CD14-positive monocyte (primary cell): ENCODE measurements at places on chromosomes 4 and X. TPM values are rescaled to one million over a fixed set of nuclear protein-coding genes. Genes with fewer than 3 reads are reported as not detected.

Gene PABPC5
- polyA plus RNA-seq: not detected

Gene SOX3
- polyA plus RNA-seq: not detected in 2 replicates

Gene ABLIM2
- polyA plus RNA-seq: 0.21 and 0.38 TPM in 2 replicates

Gene SORCS2
- polyA plus RNA-seq: 0.46 TPM

Gene TCEAL6
- polyA plus RNA-seq: not detected in 2 replicates

Gene HERC6
- polyA plus RNA-seq: 9.4 TPM

Gene MAGEB2
- not detected in 2 replicates for polyA plus RNA-seq

Gene CD99
- polyA plus RNA-seq: 184 TPM

Gene PWWP3B
- not detected for polyA plus RNA-seq

Gene LPAR4
- not detected for polyA plus RNA-seq

Gene HTR2C
- polyA plus RNA-seq: not detected

Gene LCORL
- 19.1 TPM for polyA plus RNA-seq

Gene PPARGC1A
- polyA plus RNA-seq: 1.1 TPM

Gene MAGED4B
- polyA plus RNA-seq: not detected

Gene AGTR2
- polyA plus RNA-seq: not detected

Gene ABHD18
- polyA plus RNA-seq: 9.5 TPM

Gene ATP2B3
- 0.01 TPM in 1 of 2 replicates, not detected in the other for polyA plus RNA-seq

Gene TGIF2LX
- polyA plus RNA-seq: not detected

Gene ZNF718
- 0.93 and 1.9 TPM in 2 replicates for polyA plus RNA-seq

Gene RASSF6
- polyA plus RNA-seq: not detected in 2 replicates

Gene PGRMC1
- polyA plus RNA-seq: 39.4 TPM

Gene FBXL5
- 87.0 and 172 TPM in 2 replicates for polyA plus RNA-seq

Gene SPOCK3
- polyA plus RNA-seq: 0.31 and 0.39 TPM in 2 replicates

Gene CT45A3
- not detected for polyA plus RNA-seq

Gene ZMAT1
- polyA plus RNA-seq: 0.56 TPM

Gene BANK1
- 2.6 TPM for polyA plus RNA-seq

Gene FRAS1
- polyA plus RNA-seq: not detected in 2 replicates

Gene WNK3
- not detected in 2 replicates for polyA plus RNA-seq

Gene PNMA6A
- polyA plus RNA-seq: 0.04 and 0.15 TPM in 2 replicates

Gene ARHGEF38
- polyA plus RNA-seq: not detected in 2 replicates

Gene NUP62CL
- polyA plus RNA-seq: not detected

Gene HMGB3
- polyA plus RNA-seq: 3.0 TPM

Gene CT45A10
- polyA plus RNA-seq: not detected in 2 replicates

Gene DCAF16
- polyA plus RNA-seq: 4.6 TPM

Gene ITGB1BP2
- not detected for polyA plus RNA-seq

Gene NPY5R
- polyA plus RNA-seq: not detected in 2 replicates

Gene FMR1NB
- polyA plus RNA-seq: not detected

Gene AADAT
- not detected in 2 replicates for polyA plus RNA-seq

Gene VCX
- polyA plus RNA-seq: not detected

Gene BEND2
- polyA plus RNA-seq: 0.04 TPM

Gene RAB41
- not detected for polyA plus RNA-seq
